ENCODE measurements at places on chromosomes 7 and 10.

DNA sequence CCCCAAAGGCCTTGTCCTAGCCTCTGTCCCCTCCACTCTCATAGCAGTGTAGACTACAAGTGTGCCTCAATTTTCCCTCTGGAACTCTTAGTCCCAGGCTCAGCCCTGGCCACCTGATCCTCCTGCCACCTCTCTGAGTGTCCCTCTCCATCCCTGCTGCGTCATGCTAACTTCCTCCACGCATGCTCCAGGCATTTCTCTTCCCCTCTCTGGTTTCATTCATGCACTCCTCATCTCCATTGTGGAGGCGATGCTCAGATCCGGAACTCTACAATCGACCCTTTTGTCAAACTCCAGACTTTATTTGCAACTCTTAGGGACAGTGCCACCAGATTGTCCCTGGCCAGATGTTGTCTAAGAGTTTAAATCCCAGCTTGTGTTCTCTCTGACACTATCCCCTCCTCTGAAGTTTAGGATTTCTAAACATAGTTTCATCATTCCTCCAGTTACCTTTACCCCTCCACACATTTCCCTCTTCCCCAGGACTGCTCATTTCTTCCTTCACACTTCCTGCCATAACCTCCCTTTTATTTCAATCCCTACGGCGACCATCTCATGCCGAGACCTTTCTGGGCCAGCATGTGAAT is 492.6 kb downstream of the PLXNA4 start:
- no peak for DNase-seq

GRCh38 chr10:78502210-78502936 is 468.7 kb downstream of the RPS24 start:
- no peak for DNase-seq

- no peak for DNase-seq
These were observed 2.3 kb downstream of the DNMBP start for GRCh38 chr10:100007231-100008141.

- no peak for DNase-seq
These were observed 533.1 kb downstream of the KCNMA1 start for GRCh38 chr10:77104459-77104980.

DNA sequence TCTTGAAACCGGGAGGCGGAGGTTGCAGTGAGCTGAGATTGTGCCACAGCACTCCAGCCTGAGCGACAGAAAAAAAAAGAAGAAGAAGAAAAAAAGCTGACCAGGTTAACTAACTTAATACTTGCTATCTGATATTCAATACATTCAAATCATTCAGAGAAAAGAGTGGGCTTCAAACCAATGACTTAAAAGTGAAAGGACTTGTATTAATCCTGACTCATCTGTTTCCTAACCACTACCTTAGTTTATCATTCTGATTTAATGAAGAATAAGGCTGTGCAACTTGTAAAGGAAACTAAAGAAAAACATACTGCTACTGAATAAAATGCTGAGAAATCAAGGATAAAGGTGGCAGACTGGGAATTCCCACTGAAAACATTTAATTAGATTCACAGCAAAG is 128.4 kb downstream of the NRBF2 start:
- DNase-seq = no peak

DNA sequence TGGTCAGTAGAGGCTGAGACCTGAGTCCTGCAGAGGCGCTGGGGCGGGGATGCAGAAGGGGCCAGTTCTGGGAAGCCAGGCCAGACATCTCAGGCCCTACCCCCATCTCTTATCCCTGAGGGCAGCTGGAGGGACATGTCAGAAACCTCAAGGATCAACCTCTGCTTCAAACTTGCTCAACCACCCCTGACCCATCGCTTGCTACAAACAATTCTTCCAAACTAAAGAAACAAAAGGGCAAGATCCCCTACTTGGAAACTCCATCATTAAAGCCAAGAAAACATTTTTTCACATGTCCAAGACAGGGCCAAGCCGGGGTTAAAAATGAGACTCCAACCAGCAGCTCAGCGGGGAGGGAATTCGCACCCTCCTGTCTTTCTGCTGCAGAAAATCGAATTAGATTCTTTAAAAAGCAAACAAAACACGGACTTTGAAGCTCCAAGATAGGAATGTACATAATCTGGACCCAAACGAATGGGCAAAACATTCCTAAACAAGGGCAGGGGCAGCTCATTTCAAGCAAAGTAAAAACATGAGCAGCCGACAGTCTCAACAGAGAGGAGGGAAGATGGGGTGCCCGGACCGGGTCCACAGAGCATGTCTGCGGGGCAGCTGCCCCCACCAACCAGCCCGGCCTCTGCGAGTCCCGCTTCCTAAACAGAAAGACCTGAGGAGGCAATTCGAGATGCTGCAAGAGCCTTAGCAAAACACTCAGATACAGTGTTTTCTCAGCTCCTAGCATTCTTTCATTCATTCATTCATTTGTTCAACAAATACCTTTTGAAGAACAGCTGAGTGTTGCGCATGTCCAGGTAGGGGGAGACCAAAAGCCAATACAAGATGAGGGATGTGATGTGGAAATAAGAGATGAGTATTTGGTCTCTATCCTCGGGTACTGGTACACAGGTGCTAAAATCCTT is 44.8 kb downstream of the CHST15 start:
- DNase-seq = no peak
